Hematopoietic multipotent progenitor cell treated with erythropoietin and hydrocortisone succinate and interleukin-3 and kit ligand, for 4 days (in vitro differentiated cells): ENCODE measurements at places on chromosomes 5 and 9.

GRCh38 chr9:14307989-14308852 is 5.7 kb downstream of the NFIB start:
- no peak for DNase-seq

DNA sequence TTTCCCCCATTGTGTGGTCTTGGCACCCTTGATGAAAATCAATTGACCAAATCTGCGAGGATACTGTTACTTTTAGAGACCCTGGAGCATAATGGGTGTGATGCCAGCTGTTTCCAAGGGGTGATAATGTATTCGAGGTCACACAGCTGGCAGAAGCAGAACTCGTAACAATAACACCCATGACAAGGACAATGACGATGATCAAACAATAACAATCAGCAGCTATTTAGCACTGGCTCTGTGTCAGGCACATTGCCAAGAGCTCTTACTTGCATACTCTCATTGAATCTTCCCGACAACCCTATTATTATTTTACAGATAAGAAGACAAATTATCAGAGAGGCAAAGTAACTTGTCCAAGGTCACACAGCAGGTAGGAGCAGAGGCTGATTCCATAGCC is 223.7 kb upstream of the MSX2 start:
- DNase-seq = no peak

DNA sequence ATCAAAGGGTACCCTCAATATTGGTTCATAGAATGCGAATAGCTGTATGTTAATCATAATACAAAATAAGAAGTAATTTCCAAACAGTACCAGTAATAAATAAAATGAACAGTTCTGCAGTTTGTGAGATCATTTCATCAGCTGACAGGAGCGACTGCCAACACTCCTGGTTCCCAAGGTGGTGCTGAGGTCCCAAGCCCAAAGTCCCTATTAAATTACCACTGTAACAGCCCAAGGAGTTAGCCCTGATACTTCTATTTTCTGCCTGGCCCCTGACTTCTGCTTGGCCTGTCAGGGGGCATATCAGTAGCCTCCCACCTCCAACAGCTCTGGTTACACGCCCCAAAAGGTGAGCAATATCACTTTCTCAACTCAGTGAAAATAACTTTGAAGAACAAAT is 47.1 kb downstream of the ANKH start:
- no peak for DNase-seq

DNA sequence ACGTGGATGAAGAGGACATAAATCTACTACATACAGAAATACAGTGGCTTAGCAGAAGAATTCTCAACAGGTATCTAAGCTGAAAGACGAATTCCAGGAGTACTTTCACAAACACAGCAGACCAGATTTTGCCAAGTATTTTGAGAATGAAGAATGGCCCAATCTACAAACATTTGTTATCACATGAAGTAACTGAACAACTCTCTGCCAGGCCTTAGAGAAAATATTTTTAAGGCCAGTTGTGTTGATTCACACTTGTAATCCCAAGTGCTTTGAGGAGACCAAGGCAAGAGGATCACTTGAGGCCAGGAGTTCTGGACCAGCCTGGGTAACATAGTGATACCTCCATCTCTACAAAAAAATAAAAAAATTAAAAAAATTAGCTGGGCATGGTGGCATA is 14.3 kb downstream of the AGTPBP1 start:
- no peak for DNase-seq

GRCh38 chr5:101084353-101084752 is 181.3 kb upstream of the ST8SIA4 start:
- DNase-seq = peak; percentile 90
